NK-92 treated with Interleukin-12 subunit alpha and Interleukin-12 subunit beta, amount 100 ng/mL, for 24 hours (cell line): ENCODE measurements at places on chromosomes 12 and 14.
A peak's percentile ranks its signal among the peaks of the same experiment; 100 is the strongest.

GRCh38 chr12:108560321-108560721, 652 bp downstream of the SART3 start:
- no peak for DNase-seq

DNA sequence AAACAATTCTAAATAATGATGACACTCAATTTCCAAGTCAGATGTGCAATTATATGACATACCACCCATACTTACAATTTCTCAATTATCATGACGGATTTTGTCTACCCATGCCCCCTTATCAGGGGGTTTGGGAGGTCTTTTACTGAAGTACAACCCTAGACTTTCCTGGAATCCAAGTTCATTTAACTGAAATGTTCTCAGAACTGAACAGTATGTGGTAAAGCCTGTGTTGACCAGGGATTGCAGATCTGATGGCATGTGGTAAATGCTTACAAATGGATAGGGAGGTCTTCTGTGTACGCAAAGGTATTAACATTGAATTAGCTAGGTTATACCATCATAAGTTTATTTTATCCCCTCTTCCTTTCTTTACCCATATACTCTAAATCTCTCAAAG, 281.8 kb downstream of the CEP128 start:
- no peak for DNase-seq

GRCh38 chr14:94193776-94194175, 19.7 kb downstream of the PPP4R4 start:
- DNase-seq = no peak

GRCh38 chr12:116174904-116175303, 102.6 kb downstream of the MED13L start:
- DNase-seq = no peak

DNA sequence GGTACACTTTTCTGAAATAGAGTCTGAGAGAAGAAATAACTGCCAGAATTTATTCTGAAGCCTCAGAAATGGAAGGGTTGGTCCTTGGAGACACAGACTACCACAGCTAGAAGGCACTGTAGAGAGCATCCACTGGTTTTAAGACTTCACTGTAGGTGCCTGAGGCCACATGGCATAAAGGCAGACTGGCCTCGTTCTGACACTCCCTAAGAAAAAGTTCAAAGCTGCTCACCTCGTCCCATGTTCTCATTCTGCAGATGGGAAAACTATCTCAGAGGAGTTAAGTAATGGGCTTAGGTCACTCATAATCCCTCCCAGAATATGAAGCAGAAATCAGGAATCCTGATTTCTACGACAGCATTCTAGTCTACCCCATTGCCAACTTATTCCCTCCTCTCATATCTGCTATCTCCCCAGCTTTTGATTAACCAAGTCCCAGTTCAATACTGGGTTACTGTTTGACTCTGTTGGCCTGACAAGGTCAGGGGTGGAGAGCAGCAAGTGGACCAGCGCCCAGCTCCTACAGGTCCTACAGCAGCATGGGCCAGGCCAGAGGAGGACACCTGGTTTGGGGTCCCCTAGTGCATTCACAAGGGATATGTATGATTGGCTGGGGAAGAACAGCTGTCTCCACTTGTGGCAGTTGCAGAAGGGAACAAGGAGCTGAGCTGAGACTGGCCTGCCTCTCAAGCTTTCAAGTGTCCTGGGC, 3.7 kb downstream of the ITGA5 start:
- DNase-seq = no peak

DNA sequence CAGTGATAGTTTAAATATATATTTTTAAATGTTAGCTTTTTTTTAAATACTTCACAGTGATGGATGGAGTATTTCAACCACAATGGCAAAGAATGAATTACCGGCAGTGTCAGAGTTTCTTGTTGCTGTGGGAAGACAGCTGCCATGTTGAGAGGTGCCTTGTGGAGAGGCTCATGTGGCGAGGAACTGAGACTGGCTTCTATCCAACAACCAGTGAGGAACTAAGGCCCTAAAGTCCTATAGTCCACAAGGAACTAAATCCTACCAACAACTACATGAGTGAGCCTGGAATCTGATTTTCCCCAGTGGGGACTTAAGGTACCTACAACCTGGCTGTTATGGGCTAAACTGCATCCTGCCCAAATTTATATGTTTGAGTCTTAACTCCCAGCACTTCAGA, 220.2 kb upstream of the PLEKHG7 start:
- no peak for DNase-seq

- no peak for DNase-seq
Observed at GRCh38 chr12:10362828-10363657, 26.8 kb downstream of the KLRK1 start.

GRCh38 chr12:93668919-93669418, 8.2 kb upstream of the CRADD start:
- no peak for DNase-seq

DNA sequence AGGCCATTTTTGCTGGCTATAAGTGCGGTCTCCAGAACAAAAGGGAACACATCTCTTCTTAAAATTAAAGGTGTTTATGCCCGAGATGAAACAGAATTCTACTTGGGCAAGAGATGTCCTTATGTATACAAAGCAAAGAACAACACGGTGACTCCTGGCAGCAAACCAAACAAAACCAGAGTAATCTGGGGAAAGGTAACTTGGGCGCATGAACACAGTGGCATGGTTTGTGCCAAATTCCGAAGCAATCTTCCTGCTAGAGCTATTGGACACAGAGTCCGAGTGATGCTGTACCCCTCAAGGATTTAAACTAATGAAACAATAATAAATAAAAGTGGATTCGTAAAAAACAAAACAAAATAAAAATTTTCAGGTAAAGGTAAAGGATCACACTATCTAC, 33.4 kb downstream of the PKP2 start:
- no peak for DNase-seq

DNA sequence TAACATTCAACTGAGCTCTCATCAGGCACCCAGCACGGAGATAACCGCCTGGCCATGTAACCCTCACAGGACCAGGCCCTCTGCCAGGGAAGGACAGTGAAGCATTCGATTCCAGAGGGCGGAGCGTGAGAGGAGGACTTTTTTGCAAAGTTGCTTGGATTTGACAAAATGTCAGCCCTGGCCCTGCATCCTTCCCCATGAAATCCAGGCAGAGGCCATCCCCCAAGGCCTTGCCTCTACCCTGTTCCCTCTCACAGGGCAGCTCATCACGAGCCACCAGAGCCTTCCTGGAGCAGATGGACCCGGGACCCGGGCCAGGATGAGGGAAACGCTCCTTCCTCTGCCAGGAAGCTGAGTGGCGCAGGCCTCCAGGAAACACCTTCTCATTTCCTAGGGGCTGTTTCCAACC, 17.0 kb downstream of the CAMKK2 start:
- no peak for DNase-seq

GRCh38 chr12:31967539-31967938, 8.3 kb downstream of the RESF1 start:
- DNase-seq = no peak

GRCh38 chr12:68796399-68796798, 11.6 kb upstream of the MDM2 start:
- DNase-seq = no peak

GRCh38 chr14:36579001-36579555, 3.3 kb downstream of the NKX2-8 start:
- no peak for DNase-seq

DNA sequence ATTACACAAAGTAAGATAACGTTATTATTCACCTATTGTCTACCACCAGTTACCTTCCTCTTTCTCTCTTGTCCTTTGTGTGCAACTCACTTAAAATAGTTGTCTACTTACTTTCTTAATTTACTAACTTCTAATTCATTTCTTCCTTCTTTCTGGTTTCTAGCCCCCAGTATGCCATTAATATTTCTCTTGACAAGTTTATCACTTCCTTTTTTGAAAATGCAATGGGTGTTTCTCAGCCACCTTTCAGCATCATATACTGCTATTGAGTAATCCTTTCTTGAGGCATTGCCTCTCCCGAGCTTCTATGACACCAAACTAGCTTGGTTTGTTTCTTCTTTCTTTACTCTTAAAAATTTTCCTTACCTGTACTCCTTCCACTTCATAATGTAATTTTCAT, 633.6 kb downstream of the TMTC2 start:
- DNase-seq = no peak

- no peak for DNase-seq
Observed at GRCh38 chr14:77470224-77470870, 12.5 kb downstream of the AHSA1 start.

DNA sequence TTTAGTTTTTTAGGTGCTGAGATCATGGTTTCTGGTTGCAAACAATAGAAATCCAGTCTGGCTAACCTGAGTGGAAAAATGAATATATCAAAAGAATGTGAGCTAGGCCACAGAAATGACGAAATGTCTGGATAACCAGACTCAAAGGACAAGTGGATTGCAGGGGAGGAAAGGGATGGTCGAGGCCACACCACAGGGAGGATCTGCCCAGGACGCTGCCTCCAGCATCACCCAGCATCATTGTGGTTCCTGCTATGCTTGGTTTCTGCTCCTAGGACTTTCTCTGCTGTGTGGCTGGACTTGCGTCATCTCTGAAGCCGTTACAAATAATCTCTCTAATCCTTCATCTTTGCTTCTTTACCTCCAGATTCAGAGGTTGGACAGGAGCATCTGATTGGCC, 80.4 kb downstream of the TTC8 start:
- no peak for DNase-seq

GRCh38 chr12:131076791-131077747, 123.4 kb downstream of the ADGRD1 start:
- DNase-seq = no peak

- DNase-seq = no peak
Observed at GRCh38 chr12:104462931-104463339, 6.2 kb downstream of the CHST11 start.

DNA sequence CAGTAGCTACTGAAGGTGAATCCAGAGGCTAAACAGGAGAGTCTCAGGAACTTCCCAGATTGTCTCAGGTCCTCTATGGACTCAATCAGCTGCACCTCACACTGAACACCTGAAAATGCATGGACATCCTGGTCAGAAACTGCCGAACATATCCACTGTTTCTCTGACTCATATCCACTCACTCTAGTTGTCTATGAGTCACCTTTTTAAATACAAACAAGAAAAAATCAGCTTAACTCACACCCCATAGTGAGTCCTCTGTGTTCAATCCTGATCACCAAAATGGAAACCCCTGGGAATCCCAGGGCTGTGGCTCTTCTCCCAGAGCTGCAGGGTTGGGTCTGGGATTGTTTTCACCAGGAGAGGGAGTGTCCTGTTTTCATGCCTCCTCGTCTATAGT, 556.7 kb downstream of the TMEM121 start:
- DNase-seq = no peak

DNA sequence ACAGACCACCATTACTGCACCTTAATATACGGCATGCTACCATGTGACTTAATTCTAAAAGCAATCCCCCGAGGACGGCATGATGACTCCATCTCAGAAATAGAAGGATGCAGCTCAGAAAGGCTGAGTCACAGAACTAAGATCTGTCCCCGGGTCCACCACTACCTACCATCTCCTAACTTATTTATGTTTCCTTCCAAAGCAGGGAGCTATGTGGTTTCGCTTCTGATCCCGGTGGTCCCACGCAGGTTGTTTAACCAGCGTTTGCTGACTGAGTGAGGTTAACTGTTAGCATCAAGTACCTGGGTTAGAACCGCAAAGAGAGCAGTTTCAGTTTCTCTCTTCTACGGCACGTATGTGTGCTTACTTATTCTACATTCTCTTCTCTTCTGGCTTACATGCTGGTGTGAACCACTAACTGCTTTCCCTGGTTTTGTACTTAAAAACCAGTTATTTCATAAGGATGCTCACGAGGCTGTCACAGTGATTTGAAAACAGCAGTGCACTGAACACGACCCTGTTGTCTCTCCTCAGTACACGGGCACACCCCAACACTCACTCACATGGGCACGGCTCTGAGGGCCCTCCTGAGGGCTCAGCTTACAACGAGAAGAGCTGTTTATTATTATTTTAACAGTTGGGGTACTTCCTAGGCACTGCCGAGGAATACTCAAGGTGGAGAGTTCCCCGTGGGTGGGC, 66.7 kb downstream of the CCDC88C start:
- DNase-seq = peak; percentile 53

DNA sequence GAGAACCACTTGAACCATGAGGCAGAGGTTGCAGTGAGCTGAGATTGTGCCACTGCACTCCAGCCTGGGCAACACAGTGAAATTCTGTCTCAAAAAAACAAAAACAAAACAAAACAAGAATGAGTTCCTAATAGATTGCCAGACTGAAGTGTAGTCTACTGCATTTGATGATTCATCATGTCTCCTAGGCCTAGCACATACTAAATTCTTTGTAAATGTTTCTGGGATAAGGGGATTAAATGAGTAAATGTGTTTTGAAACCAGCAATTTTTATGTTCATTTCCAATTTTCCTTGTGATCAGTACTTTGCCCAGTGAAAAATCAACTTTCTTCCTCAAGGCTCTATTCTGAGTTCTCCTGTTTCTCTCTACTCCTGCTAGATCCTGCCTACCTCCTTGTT, 2.9 kb upstream of the DYRK2 start:
- no peak for DNase-seq

DNA sequence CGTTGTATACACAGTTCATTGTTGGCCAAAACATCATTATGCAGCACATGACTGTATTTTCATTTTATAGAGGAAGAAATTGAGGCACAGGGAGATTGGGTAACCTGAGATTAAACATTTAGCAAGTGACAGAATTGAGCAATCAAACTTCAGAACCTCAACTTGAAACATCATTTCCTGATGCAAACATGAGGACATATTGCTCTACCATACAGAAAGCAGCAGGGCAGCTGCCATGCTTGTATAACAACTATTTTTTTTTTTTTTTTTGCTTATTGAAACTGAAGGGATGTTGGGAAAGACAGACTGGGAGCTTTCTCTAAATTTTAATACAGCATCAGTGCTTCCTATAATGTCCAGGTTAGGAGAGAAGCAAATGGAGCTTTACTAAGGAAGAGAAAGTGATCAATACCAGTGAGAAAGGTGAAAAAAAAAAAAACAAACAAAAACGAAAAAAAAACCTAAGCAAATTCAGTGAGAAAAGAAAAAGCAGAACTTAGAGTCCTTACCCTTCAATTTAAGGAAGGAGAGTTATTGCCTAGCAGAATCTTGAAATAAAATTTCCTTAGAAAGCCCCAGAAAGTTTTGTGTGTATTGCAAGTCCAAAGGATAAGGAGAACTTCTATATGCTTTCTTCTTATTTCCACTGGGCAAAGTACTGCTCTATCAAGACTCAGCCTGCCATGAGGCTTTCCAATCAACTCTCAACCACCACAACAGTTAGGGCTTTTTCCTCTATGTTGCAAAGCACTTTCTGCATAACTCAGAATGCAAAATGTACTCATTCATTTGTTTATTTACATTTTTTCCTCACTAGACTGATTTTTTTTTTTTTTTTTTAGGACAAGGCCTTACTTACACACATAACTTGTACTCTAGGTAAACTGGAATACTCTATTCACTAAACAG, 21.6 kb downstream of the BTG1 start:
- no peak for DNase-seq

DNA sequence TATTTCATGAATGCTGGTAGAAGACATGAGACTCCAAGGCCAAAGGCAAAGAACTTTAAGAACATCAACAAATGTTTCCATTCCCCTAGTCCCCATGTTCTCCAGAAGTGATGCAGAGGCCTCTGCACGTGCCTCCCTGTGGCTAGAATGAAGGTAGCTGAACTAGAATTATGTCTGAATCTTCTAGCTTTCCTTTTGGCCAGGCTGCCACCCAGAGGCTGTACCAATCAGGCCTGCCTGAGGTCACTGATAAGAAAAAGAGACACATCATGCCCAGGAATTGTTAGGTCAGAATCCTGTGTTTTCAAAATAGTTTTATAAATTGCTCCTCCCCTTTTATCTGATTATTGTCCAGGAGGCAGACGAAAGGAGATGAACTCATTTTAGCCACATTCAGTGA, 188.0 kb upstream of the SLC16A7 start:
- no peak for DNase-seq
